ENCODE measurements at places on chromosomes 1 and 21. TPM values are rescaled to one million over a fixed set of nuclear protein-coding genes. Genes with fewer than 3 reads are reported as not detected.

DNA sequence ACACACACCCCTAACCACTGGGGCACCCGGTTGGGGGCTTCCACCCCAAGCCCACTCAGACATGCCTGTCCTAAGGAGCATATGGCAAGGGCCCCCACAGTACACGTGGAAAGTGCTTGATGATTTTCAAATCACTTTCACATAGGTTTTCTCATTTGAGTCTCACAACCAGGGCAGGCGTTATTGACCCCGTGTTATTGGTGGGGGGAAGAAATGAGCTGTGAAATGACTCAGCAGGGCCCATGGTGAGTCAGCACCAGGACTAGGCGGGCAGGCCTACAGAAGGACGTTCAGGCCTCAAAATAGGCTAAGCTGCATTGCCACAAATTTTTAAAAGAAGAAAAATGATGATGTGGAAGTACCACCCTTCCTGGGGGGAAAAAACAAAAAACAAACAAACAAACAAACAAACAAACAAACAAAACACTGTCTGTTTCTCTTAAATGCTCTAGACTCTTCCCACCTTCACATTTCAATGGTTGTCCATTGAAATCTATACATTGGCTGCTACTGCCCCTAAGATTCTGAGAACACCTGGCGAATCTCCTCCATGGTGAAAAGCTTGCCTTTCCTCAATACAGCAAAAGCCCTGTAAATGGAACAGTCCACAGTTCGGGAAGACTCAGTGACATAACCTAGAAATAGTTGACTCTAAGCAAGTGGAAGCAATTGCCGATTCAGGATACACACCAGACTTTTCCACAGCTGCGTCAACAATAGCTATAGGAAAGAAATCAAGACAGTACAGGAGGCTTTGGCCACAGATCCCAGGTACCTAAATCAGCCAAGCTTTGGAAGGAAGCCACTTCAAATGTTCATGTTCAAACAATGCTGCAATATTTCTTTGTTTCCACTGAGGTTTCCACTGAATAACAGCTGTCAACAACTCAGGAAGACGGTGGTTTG is 234.7 kb downstream of the TOMM20 start:
- DNase-seq: no peak

The SLC27A3 gene
- polyA plus RNA-seq: 24.7 TPM

The GBP7 gene
- not detected for polyA plus RNA-seq

GRCh38 chr1:62621907-62622306 is 24.6 kb downstream of the ANGPTL3 start:
- DNase-seq: peak; percentile 2

DNA sequence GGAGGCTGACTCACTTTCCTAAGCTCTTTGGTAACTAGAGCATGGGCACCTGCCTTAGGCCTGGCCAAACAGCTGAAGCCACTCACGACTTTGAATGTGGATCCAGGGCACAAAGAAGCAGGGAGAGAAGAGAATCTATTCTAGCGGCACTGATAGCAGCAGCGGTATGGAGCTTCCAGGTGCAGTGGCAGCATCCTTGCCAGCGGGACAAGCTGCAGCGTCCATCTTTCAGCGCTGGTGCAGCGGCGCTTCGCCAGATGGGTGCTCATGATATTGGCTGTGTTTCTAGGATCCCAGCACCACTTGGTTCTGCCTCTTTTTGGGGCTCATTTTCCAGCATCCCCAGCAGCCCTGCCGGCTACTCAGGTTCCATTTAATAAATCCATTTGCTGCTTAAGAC is 184.2 kb downstream of the SLC44A5 start:
- no peak for DNase-seq

The ENTREP3 gene
- polyA plus RNA-seq: 15.2 TPM

The CLCNKB gene
- 0.19 TPM for polyA plus RNA-seq

The RSPH1 gene
- 4.5 TPM for polyA plus RNA-seq
